ENCODE measurements at places on chromosomes 3 and 15.

DNA sequence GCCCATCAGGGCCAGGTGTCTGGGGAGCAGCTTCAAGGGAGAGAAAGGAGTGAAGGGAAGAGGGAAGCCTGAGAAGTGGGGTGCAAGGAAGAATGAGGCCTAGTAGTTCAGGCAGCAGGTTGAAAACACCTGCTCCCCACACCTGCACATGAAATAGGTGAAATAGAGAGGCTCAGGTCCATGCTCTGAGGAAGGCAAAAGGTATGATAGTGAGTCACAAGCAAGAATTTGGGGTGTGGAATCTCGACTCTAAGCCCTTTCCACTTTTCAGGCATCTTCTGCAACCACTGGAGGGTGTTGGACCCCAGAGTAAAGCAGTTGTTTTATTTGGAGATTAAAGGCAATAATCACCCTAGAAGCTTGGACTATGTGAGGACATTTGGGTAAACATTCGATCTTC, 157.5 kb downstream of the CTNNB1 start:
- no peak for DNase-seq

DNA sequence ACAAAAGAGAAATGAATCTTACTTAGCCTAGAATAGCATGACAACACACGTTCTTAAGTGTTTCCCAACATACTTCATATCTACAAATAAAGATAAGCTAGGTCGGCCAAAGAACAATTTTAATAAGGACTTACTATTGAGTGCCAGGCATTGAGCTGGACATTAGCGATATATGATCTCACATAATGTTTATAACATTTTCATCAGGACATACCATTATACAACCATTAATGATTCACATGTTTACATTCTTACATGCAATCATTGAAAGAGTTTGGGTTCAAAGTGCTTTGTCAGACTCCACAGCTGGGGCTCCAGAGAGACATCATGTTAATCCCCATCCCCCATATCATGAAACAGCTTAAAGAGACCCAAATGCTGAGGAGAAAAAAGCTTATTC, 189.0 kb downstream of the STT3B start:
- no peak for DNase-seq

- DNase-seq: peak; percentile 51
Observed at GRCh38 chr15:101264011-101264410, 12.2 kb upstream of the CHSY1 start.

DNA sequence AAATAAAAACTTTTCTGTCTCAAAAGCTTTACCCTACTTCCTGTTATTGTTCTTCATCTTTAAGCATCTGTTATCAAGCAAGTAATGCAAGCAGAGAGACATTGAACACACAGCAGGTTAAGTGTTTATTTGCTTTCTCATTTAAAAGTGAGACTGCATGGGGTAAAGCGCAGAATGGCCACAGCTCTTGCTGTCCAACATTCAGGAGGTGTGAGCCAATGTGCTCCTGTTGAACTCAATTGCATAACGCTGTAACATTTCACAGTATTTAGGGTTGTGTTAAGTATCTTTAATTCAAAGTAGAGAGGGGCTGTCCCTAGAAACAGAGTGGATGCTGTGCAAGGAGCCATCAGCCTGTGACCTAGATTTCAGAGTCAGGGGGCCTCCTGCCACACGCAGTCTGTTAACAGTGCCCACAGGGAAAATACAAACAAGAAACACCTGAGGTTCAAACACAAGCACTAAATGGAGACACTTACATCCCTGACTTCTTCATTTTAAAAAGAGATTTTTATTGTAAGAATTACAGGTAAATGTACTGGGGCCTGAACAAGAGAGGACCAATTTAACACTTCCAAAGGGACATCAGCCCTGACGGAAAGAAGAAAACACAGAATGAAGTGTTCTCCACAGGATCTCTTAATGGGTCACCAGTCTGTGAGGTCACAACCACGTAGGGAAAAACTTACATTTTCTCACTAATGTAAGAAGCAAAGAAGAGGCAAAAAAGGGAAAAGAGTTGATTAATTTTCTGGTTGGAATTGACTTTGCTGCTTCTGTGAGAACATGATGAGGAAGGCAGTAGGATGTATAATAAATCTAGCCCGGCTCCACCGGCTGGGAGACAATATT, 815.1 kb downstream of the VGLL3 start:
- DNase-seq: peak; percentile 14

GRCh38 chr3:124034844-124035152, 42.9 kb upstream of the ROPN1 start:
- DNase-seq: no peak

DNA sequence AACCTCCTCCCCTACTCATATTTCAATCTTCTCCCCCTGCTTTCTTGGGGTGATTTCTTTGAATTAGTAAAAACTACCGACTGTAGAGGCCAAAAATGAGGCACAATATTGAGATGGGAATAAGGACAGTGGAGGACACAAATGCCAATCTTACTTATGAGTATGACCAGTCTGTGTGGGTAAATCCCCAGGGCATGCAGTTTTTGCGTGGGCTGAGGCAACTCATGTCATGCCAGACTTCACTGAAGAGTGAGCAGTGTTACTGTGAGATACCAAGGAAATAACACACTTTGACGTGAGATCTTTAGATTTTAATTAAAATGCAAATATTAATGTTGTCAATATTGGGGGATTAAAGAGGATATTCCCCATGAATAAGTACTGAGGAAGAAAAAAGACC, 254.3 kb upstream of the ICE2 start:
- no peak for DNase-seq

DNA sequence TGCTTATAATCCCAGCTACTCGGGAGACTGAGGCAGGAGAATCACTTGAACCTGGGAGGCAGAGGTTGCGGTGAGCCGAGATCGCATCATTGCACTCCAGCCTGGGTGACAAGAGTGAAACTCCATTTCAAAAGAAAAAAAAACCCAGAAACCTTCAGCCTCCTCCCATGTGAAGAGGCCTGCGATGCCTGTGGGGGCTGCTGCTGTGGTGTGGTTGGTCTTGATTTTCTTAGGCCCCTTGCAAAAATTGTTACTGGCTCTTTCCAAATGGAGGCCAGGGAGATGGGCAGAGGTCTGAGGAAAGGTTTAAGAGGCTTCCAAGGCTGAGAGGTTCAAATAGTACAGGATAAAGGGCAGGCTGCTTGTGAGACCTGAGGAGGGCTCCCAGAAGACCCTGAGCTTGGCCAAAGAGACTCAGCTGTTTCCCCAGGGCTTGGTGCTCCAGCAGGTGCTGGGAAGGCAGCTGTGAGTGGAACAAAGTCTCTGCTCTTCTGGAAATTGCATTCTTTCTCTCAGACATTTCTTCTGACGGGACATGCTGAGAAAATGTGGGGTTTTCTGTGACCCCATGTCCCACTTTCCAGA, 18.4 kb downstream of the GCSAM start:
- no peak for DNase-seq

DNA sequence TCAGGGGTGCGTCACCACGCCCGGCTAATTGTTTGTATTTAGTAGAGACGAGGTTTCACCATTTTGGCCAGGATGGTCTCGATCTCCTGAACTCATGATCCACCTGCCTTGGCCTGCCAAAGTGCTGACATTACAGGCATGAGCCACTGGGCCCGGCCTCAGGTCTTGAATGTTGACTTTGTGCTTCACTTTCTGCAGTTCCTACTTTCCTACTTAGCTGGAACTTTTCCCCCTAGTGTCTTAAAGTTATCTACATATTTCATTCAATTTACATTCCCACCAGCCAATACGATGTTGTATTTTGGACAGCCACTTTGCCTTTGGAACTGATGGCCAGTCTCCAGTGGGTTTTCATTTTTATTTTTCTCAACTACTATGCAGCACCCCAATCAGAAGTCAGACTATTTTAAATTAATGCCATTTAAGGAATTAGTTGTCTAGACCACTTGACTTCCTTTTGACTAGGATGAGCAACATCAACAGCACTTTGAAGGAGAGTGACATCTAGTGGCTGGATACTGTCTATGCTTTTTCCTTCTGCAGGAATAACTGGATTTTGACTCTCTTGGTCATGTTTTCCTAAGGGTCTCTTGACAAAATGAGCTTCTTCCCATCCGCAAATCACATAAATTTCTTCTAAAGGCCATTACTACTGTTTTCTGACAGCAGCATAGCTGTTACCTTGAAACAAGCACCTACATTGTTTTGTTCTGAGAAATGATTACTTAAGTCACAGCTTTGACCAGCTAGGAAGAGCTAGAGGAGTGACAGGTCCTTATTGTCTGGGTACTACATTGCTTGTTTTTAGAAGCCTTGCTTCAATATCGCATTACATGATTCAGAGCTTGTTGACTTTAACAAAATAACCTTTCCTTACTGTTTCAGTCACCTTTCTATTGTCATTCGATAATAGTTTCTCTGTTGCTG, 140.2 kb downstream of the ITPR1 start:
- DNase-seq: peak; percentile 77

DNA sequence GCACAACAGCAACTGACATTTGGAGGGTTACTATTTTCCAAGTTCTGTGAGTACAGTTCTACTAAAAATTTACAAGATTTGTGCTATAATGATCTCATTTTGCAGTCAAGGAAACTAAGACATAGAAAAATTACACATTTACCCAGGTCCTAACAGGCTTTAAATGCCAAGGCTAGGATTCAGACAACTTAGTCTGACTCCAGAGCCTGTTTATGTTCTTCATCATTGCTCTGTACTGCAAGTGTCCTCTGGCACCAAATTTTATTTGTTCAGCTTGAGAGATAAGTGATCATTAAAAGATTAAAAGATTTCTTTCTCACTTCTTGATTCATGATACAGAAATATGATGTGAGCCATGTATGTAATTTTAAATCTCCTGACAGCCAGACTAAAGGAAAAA, 290.8 kb downstream of the UBE2E2 start:
- no peak for DNase-seq

- DNase-seq: no peak
Observed at GRCh38 chr3:72383883-72384282, 464.4 kb downstream of the SHQ1 start.

DNA sequence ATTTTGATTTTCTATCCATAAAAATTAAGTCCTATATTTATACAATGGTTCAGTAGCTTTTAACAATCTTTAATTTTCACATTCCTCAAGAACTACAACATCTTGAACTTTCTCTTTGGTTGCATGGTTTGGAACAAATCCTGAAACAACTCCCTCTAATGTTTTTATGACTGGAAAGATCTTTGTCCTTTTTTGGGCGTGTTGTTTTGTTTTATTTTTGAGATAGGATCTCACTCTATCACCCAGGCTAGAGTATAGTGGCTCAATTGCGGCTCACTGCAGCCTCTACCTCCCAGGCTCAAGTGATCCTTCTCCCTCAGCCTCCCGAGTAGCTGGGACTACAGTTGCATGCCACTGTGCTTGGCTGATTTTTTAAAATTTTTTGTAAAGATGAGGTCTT, 4.0 kb downstream of the STX19 start:
- DNase-seq: peak; percentile 48

GRCh38 chr15:25501828-25502446, 63.1 kb upstream of the UBE3A start:
- DNase-seq: peak; percentile 71

GRCh38 chr3:64625381-64625780, 62.4 kb downstream of the ADAMTS9 start:
- no peak for DNase-seq

DNA sequence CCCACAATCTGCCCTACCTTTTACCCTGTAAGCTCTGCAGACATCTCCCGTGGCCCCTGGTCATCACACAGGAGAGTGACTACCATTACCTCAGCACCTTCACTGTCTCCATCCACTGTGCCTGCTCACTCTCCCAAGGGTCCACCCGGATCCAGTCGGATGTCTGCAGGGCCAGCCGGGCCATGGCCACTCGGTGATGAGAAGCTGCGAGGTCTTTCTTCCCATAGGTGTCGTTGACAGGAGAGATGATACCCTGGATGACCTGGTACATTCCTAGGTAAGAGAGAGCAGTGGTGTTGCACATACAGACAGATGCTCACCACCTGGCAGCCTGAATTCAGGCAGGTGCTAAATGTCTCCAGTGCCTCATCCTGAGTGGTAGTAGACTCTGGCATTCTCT, 39.2 kb upstream of the RBP1 start:
- DNase-seq: no peak

DNA sequence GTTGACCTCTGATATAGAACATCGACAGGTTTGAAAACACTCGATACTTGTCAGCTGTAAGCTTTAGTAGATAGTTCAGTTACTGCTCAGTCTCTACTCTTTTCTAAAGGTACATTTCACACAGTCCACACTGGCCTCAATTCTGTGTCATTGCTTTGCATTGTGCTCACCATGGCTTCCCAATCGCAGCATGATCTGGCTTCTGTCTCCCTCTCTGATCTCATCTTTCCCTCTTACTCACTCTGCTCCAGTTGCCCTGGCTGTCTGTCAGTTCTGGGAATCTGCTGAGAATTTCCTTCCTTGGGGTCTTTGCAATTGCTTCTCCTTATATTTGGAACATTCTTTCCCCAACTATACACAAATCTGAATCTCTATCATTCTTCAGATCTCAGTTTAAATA, 80.6 kb downstream of the GTF2E1 start:
- DNase-seq: peak; percentile 20

GRCh38 chr15:68209735-68210408, 4.7 kb upstream of the CALML4 start:
- no peak for DNase-seq

DNA sequence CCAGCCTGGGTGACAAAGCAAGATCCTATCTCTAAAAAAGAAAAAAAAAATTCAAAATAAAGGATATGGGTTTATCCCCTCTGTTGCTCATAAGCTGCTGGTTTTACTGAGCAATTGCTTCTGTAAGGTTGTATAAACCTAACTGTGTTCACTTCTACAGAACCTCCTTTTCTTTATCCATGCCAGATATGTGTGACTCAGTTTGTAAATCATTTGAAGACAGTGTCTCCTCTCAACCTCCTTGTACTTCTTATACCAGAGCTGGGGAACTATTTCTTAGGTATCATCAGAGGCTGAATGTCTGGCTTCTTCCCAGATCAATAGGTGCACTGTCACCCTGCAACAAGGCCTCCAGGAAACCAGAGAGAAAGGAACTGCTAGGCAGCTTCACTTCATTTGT, 273.8 kb downstream of the CD47 start:
- DNase-seq: no peak

GRCh38 chr3:195267096-195267495, 3.9 kb downstream of the XXYLT1 start:
- DNase-seq: no peak

GRCh38 chr3:43872301-43872700, 181.6 kb downstream of the ABHD5 start:
- DNase-seq: peak; percentile 71

DNA sequence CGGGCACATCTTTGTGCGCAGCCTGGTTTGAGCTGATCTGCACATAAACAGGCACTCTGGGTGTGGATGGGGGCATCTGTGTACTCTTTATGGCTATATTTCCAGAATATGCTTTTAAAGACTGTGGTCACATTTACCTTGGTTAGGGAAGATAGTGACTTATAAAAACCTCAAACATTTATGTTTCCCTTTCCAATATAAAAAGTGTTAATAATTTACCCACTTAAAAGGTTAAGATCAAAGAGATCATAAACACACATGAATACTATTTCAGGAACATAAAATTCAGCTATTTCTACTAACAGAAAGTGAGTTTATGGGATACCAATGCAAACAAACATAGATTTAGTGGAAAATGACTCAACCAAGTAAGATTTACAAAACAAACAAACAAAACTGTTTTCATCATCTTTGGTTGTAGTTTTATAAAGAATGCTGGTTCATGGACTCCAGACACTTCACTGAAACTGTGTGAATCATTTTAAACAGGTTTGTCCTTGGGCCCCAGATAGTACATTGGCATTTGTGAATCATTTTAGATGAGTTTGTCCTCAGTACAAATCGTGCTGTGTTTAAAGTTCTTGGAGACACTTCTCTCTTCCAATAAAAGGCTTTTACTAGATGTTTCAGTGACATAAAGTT, 253.5 kb upstream of the CTDSPL start:
- DNase-seq: peak; percentile 8

- no peak for DNase-seq
Observed at GRCh38 chr3:100093831-100094230, 20.5 kb downstream of the FILIP1L start.

- no peak for DNase-seq
Observed at GRCh38 chr3:112627919-112628466, 12.9 kb downstream of the CCDC80 start.
